ENCODE measurements at places on chromosomes 4 and X. TPM values are rescaled to one million over a fixed set of nuclear protein-coding genes. Genes with fewer than 3 reads are reported as not detected.

KLHL4 gene
- total RNA-seq = 0.74 TPM

LUZP4 gene
- total RNA-seq = not detected

NEUROG2 gene
- not detected for total RNA-seq

CORIN gene
- 1.5 TPM for total RNA-seq

ZNF630 gene
- total RNA-seq = 2.7 TPM

PNCK gene
- total RNA-seq = 5.4 TPM

SOX3 gene
- 21.7 TPM for total RNA-seq

PDZD4 gene
- 4.8 TPM for total RNA-seq

- no peaks in the 10 kb centered on the region for H3K27me3 ChIP-seq
- H3K4me1 ChIP-seq = peaks cover 2% of the 10 kb centered on the region
- no peak overlapping the region for H3K4me3 ChIP-seq
- H3K36me3 ChIP-seq = no peaks in the 10 kb centered on the region
Observed at GRCh38 chr4:65651751-65652150, 18.5 kb downstream of the EPHA5 start.

DNA sequence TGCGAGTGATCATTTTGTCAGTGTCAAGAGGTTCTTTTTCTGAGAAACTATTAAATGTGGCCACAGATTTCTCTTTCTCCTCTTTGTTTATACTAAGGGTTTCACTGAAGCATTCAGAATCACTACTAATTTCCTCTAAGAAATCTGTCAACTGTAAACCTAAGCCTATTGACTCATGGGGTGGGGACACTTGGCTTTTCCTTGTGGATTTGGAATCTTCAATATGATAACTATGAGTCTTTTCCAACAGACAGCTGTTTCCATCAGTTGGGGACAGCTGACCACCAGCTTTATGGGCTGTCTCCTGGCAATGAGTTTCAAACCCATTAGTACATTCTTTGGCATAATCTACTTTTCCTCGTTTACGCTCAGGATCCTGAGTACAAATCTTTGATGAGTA, 13.8 kb downstream of the PGRMC1 start:
- no peaks in the 10 kb centered on the region for H3K27me3 ChIP-seq
- H3K27ac ChIP-seq = no peak overlapping the region
- no peak for DNase-seq
- peaks cover 5% of the 10 kb centered on the region for H3K4me1 ChIP-seq
- H3K36me3 ChIP-seq = peaks cover 3% of the 10 kb centered on the region

DNA sequence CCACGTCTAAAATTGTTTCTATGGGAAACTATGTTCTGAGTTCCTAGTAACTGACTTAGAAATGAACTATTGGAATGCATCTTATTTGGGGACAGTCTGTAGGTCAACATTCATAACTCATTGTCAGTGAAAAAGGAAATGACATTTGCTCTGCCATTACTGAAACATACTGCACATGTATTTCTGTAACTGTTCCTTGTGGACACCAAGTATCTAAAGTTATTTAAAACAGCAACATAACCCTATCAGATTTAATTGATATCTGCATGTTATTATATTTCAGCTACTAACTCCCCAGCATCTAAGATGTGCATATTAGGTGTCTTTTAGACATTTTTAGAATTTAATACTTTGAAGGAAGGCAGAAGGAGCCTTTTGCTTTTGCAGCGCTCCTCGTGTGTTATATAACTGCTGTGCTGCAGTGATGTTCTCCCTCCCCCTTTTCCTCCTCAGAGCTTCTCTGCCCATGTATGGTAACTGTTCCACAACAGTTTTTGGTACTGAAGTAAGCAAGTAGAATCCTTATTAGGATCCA, 37.2 kb upstream of the TMEM131L start:
- H3K36me3 ChIP-seq = no peaks in the 10 kb centered on the region
- no peak overlapping the region for H3K27ac ChIP-seq
- no peak for DNase-seq
- H3K27me3 ChIP-seq = peaks cover 4% of the 10 kb centered on the region

GRCh38 chrX:40009462-40009851, 88.3 kb downstream of the BCOR start:
- H3K36me3 ChIP-seq = no peaks in the 10 kb centered on the region
- peak overlapping the region; percentile 62 for H3K27ac ChIP-seq
- H3K4me3 ChIP-seq = peak overlapping the region; percentile 61
- peaks cover 13% of the 10 kb centered on the region for H3K4me1 ChIP-seq
- DNase-seq = no peak

DNA sequence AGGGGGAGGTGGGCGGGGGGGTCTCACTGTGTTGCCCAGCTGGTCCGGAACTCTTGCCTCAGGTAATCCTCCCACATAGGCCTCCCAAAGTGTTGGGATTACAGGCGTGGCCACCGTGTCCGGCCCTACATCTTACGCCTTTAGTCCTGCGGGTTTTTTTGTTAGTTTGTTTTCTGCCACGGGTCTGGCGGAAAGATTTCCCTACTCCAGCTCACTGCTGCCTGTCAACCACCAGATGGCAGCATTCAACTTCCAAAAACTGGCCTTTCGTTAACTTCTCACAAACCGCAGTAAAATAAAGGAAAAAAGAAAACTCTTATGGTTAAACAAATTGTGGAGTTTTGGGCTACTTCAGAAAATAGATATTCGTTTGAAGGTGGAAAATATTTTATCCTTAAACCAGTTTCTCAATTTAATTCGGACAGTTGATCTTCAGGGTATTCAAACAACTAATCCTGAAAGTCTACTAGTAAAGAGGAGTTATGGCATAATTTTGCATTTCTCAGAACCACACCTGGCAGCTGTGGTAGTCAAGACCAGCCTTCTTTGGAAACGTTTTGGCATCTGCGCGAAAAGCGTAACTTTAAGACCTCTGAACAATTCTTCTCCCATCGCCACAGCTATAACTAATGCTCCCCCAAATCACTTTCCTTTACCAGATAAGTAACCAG, 41.1 kb downstream of the LUZP4 start:
- peak overlapping the region; percentile 49 for H3K4me3 ChIP-seq
- H3K27me3 ChIP-seq = no peaks in the 10 kb centered on the region
- H3K4me1 ChIP-seq = no peaks in the 10 kb centered on the region
- no peak overlapping the region for H3K27ac ChIP-seq
- DNase-seq = peak; percentile 15
- H3K36me3 ChIP-seq = no peaks in the 10 kb centered on the region

GRCh38 chr4:120855307-120856001, 67.1 kb downstream of the PRDM5 start:
- H3K36me3 ChIP-seq = no peaks in the 10 kb centered on the region
- H3K4me3 ChIP-seq = no peak overlapping the region
- DNase-seq = no peak
- no peak overlapping the region for H3K27ac ChIP-seq

DNA sequence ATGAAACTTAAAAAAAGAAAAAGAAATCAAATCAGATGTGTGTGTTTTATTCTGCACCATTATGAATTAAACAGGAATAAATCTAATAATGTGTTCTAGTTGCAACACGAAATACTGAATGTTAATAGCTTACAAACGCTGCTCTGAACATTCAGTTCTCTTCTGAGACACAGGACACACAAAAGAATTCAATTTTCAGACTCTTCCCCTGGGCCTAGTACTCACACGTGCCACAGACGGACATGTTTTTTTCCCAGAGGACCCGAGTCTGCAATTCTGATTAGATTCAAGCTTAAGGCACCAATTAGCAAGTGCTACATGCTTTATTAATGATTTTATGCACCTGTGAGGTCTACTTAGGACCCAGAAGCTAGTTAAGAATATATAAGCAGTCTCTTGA, 20.5 kb downstream of the C4orf54 start:
- no peaks in the 10 kb centered on the region for H3K36me3 ChIP-seq
- no peak for DNase-seq
- H3K27me3 ChIP-seq = no peaks in the 10 kb centered on the region
- H3K27ac ChIP-seq = no peak overlapping the region
- H3K4me3 ChIP-seq = no peak overlapping the region
- H3K4me1 ChIP-seq = peaks cover 26% of the 10 kb centered on the region

- H3K27ac ChIP-seq = no peak overlapping the region
- DNase-seq = no peak
- H3K4me3 ChIP-seq = no peak overlapping the region
- H3K4me1 ChIP-seq = no peaks in the 10 kb centered on the region
- peaks cover 16% of the 10 kb centered on the region for H3K27me3 ChIP-seq
Observed at GRCh38 chr4:122819708-122820449, 6.8 kb upstream of the FGF2 start.

DNA sequence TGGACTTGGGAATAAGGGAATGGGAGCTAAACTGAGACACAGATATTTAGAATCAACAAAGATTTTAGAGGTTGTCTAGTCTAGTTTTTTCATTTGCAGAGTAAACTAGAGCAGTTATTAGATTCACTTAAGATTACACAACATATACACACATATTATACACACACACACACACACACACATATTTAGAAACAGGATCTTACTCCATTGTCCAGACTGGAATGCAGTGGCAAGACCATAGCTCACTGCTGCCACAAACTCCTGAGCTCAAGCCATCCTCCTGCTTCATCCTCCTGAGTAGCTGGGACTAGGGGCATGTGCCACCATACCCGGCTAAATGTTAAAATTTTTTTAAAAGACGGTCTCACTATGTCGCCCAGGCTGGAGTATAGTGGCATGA, 127.8 kb downstream of the TSPAN5 start:
- no peak for DNase-seq
- no peaks in the 10 kb centered on the region for H3K27me3 ChIP-seq
- H3K36me3 ChIP-seq = no peaks in the 10 kb centered on the region
- peaks cover 5% of the 10 kb centered on the region for H3K4me1 ChIP-seq
- no peak overlapping the region for H3K27ac ChIP-seq
- H3K4me3 ChIP-seq = no peak overlapping the region

- no peak for DNase-seq
- H3K4me3 ChIP-seq = no peak overlapping the region
- H3K27me3 ChIP-seq = no peaks in the 10 kb centered on the region
- H3K27ac ChIP-seq = no peak overlapping the region
Observed at GRCh38 chrX:23726191-23726590, 16.9 kb downstream of the ACOT9 start.

GRCh38 chr4:124111922-124112321, 600.6 kb downstream of the ANKRD50 start:
- H3K36me3 ChIP-seq = no peaks in the 10 kb centered on the region
- H3K4me1 ChIP-seq = peaks cover 1% of the 10 kb centered on the region
- H3K27ac ChIP-seq = no peak overlapping the region

DNA sequence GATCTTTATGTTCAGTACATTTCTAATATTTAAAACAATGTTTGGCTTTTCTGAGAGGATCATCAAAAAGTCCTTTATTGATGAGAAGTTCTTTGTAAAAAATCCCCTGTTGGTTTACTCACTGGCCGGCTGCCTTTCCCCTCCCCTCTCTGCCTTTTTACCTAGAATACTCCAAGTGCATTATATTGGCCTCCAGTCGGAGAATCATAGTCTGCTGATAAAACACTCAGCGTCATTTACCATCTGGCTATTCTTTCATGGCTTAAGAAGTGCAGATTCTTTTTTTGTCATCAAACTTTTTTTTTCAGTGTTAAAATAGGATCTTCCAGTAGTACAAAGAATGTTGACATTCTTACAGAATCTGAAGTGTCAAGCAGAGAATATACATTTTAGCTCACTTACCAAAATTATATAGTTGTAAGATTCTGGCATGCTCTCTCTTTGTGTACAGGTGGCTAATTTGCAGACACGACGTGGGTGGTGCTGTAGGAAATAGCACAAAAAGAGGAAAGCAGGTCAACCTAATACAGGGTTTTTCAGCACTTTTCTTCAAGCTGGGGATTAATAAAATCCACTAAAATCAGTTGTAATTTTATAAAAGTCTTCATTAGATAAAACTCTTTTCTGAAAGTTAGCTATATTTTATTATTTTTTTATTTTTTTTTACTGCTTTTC, 731.8 kb downstream of the KCTD8 start:
- no peaks in the 10 kb centered on the region for H3K27me3 ChIP-seq
- H3K4me1 ChIP-seq = peaks cover 4% of the 10 kb centered on the region

DNA sequence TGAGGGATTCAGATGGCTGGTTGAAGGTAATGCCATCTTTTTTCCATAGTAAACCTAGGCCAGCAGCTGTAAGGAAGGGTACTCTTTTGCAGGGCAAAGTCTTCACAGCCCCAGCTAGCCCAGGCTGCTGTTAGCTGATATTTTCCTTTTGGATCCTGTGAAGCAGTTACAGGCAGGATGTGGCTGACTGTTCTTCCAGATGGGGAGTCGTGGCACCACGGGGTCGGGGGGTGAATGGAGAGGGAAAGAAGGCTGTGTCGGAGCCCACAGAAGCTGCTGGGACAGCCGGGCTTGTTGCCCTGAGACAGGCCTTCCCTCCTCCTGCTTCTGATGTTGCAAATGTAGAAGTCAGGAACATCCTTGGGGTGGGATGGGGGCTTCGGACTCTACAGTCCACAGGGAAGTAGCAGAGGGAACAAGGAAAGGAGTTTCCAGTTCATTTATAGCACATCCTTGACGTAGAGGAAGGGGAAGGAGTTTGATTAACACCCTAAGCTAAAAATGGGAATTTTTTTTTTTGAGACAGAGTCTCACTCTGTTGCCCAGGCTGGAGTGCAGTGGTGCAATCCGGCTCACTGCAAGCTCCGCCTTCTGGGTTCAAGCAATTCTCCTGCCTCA, 64.6 kb upstream of the TMEM150C start:
- peaks cover 26% of the 10 kb centered on the region for H3K27me3 ChIP-seq
- DNase-seq = no peak
- H3K36me3 ChIP-seq = no peaks in the 10 kb centered on the region
- H3K4me1 ChIP-seq = peaks cover 19% of the 10 kb centered on the region

DNA sequence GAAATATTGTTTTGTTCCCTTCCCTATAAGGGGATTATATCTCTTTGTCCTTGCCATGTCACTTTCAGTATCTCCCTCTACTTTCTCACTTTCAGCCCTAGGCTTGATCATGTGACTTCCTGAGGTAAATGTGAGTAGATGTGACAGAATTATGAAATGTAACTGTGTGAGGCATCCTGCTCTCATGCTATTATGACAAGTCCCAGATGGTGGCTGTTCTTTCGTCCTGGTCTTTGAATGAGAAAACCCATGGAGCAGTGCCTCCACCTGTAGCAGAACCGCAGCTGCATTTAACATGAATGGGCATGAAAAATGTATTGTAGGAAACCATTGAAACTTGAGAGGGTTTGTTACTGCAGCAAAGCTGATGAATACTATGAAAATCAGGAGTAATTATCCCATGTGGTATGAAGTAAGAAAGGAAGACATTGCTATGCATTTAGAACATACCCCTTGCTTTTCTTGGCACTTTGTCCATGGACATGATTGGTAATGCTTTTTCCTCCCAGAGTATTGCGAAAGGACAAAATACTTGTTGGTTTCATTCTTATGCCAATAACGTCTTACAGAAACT, 202.2 kb upstream of the GPRIN3 start:
- no peaks in the 10 kb centered on the region for H3K27me3 ChIP-seq
- no peak overlapping the region for H3K4me3 ChIP-seq
- H3K36me3 ChIP-seq = peaks cover 4% of the 10 kb centered on the region
- H3K4me1 ChIP-seq = peaks cover 27% of the 10 kb centered on the region
- no peak for DNase-seq

DNA sequence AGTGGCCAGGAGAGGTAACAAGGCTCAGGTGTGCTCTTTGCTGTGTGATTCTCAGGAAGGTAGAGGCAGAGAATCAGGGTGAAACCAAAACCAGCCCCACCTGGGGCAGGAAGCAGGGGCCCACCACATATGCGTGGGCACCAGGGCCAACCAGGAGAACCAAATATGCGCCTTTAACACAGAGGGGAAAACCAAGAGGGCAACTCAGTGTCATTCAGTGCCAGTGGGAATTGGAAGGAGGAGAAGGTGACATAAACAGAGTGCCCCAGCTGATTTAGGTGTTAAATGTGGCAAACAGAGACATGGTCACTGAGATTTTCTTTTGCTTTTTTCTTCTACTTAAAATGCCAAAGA, 106.8 kb upstream of the MAMLD1 start:
- no peaks in the 10 kb centered on the region for H3K4me1 ChIP-seq
- no peak overlapping the region for H3K27ac ChIP-seq
- no peak for DNase-seq
- no peak overlapping the region for H3K4me3 ChIP-seq

Measured in progenitor cell of endocrine pancreas (in vitro differentiated cells).